ENCODE measurements at places on chromosomes 2 and 18. TPM values are rescaled to one million over a fixed set of nuclear protein-coding genes. Genes with fewer than 3 reads are reported as not detected.

- H3K27ac ChIP-seq = no peak overlapping the region
- H3K36me3 ChIP-seq = no peaks in the 10 kb centered on the region
- H3K27me3 ChIP-seq = no peaks in the 10 kb centered on the region
- H3K4me3 ChIP-seq = no peak overlapping the region
- no peak for DNase-seq
These were observed 176.0 kb downstream of the GFPT1 start for GRCh38 chr2:69211048-69211447.

DNA sequence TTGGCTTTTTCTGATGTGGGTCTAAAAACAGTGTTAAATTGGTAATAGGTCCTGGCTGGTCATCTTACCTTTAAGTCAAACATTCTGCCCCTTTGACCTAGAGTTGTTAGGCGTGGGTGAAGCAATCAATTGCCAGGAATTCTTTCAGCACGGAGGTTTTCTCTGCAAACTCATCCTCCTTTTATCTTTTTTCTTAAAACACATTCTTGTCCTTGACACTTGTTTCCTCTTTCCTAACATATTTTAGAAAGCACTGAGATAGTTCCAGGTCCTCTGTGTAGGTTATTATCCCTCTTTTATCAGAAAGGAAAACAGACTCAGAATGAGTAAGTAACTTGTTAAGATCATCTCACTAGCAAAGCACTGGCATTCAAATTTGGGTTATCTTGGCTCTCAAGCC is 18.6 kb upstream of the AP1S3 start:
- H3K4me1 ChIP-seq = no peaks in the 10 kb centered on the region
- DNase-seq = no peak
- no peaks in the 10 kb centered on the region for H3K27me3 ChIP-seq

- H3K27ac ChIP-seq = no peak overlapping the region
- no peaks in the 10 kb centered on the region for H3K27me3 ChIP-seq
- no peak for DNase-seq
- no peak overlapping the region for H3K4me3 ChIP-seq
These were observed 776.8 kb upstream of the SOX11 start for GRCh38 chr2:4915357-4915756.

DNA sequence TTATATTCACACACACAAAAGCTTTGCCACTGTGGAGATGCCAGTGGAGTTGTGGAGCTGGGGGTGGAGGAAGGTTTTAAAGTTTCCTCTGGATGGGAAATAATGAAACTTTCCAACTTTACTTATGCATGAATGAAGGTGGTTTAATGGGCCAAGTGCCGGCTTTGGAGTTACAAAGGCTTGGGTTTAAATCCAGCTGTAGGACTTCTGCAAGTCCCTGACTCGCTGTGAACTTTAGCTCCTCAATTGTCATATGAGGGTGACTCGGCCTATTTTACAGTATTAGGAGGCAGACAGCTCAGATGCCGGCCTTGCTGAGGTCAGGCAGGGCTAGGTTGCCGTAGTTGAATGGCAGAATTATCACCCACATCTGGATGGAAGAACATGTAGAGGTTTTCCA is 415.8 kb upstream of the TRIB2 start:
- H3K27ac ChIP-seq = no peak overlapping the region
- H3K36me3 ChIP-seq = no peaks in the 10 kb centered on the region
- no peak overlapping the region for H3K4me3 ChIP-seq
- no peaks in the 10 kb centered on the region for H3K27me3 ChIP-seq
- no peak for DNase-seq

TCF7L1 gene
- total RNA-seq = 17.7 TPM

CD226 gene
- 4.6 TPM for total RNA-seq

GRCh38 chr2:63792530-63792929 is 49.2 kb upstream of the UGP2 start:
- H3K4me1 ChIP-seq = no peaks in the 10 kb centered on the region
- H3K4me3 ChIP-seq = no peak overlapping the region
- no peak for DNase-seq
- no peaks in the 10 kb centered on the region for H3K27me3 ChIP-seq

DNA sequence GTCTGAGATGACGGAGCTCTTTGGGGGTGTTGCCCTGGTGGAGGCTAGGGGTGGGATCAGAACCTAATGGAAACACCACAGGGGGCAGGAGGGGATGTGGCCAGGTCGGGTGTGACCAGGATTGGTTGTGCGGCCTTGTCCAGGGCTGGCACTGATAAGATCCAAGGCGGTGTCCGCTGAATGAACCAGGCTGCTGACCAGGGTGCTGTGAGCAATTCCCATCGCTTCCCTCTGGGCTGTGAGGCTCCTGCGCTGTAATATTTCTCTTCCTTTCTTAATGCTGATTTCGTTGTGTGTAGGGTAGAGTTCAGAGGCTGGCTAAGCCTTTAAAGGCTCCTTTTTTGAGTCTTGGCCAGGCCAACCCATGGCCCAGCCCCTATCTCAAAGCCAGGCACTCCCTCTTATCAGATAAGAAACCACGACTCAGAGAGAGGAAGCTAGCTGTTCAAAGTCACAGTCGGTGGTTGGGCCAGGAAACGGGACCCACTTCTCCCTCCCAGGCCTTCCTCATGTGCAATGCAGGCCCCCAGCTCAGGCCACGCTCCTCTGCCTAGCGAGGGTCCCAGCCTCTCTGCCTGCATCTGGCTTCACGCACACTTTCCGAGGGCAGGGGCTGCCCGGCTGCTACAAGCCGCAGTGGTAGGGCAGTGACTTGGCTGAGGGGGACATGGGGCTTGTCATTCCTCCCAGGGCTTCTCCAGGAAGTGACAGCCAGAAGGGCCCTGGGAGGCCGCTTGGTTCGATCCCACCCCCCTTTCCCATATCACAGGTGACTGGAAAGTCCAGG is 26.0 kb upstream of the FOSL2 start:
- H3K27me3 ChIP-seq = no peaks in the 10 kb centered on the region
- H3K4me3 ChIP-seq = no peak overlapping the region
- H3K36me3 ChIP-seq = no peaks in the 10 kb centered on the region
- H3K4me1 ChIP-seq = no peaks in the 10 kb centered on the region
- H3K27ac ChIP-seq = no peak overlapping the region
- no peak for DNase-seq

- no peaks in the 10 kb centered on the region for H3K27me3 ChIP-seq
- DNase-seq = no peak
- H3K36me3 ChIP-seq = no peaks in the 10 kb centered on the region
- no peak overlapping the region for H3K27ac ChIP-seq
- H3K4me1 ChIP-seq = no peaks in the 10 kb centered on the region
These were observed 105.7 kb upstream of the ERBB4 start for GRCh38 chr2:212644195-212644837.

UGT1A3 gene
- not detected for total RNA-seq

GRCh38 chr2:41644936-41645335 is 402.9 kb upstream of the PKDCC start:
- no peaks in the 10 kb centered on the region for H3K36me3 ChIP-seq
- no peaks in the 10 kb centered on the region for H3K4me1 ChIP-seq
- H3K27ac ChIP-seq = no peak overlapping the region
- DNase-seq = no peak
- H3K27me3 ChIP-seq = no peaks in the 10 kb centered on the region

GRCh38 chr18:48263914-48264902 is 145.0 kb downstream of the ZBTB7C start:
- H3K36me3 ChIP-seq = no peaks in the 10 kb centered on the region
- no peak for DNase-seq
- no peaks in the 10 kb centered on the region for H3K27me3 ChIP-seq
- H3K4me3 ChIP-seq = no peak overlapping the region
- H3K4me1 ChIP-seq = no peaks in the 10 kb centered on the region

RGPD3 gene
- total RNA-seq = not detected

RAMP1 gene
- total RNA-seq = 8.6 TPM

SCN1A gene
- total RNA-seq = 18.0 TPM

DNA sequence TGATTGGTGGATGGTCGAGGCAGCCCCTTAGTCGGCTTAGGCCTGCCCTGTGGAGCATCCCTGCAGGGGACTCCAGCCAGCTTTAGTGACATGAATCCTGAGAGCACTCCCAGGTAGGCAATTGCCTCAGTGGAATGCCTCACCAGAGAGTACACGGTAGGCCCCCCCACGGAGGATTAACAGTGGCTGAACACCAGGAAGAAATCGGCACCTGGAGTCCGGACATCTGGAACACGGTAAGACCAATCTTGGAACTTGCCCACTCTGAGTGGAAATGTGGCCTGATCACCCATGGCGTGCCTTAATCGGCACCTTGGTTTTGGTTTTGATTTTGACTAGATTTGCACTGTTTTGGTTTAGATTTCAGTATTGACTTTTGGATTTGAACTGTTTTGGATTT is 326.2 kb upstream of the NCKAP5 start:
- H3K27me3 ChIP-seq = no peaks in the 10 kb centered on the region

DNA sequence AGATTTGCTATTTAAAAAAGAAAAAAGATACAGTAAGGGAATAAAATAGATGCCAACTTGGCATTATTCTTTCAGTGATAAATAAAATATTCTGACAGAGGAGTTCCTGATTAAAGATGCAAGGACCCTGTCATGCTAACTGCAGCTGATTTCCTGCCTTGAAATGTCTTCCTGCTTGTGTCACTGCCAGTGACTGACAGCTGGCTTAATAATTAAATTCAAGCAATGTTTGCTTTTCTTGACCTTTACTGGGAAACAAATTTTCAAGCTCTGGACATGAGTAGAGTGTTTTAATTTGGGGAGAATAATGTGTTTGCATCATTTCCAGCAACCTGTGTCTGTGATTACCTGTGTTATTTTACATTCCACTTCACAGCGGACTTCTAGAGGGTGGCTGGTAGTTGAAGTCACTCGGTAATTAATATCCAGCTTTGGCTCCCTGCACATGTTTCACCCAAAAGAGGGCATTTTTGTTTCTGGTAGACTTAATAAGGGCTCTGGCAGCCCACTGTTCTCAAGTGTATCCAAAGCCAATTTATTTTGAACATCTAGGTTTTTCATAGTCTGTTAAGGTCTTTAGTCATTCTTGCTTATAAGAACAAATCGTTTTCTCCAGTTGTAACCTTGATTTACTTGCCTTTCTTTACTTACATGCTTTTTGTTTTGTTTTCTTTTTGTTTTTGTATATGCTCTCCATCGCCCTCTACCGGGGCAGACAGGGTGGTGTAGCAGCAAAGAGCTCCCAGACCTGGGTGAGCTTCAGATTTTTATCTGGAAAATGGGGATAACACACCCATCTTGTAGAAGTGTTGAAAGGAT is 48.5 kb upstream of the PROKR1 start:
- no peaks in the 10 kb centered on the region for H3K27me3 ChIP-seq
- no peak overlapping the region for H3K27ac ChIP-seq
- no peak overlapping the region for H3K4me3 ChIP-seq
- no peaks in the 10 kb centered on the region for H3K36me3 ChIP-seq
- DNase-seq = no peak

DNA sequence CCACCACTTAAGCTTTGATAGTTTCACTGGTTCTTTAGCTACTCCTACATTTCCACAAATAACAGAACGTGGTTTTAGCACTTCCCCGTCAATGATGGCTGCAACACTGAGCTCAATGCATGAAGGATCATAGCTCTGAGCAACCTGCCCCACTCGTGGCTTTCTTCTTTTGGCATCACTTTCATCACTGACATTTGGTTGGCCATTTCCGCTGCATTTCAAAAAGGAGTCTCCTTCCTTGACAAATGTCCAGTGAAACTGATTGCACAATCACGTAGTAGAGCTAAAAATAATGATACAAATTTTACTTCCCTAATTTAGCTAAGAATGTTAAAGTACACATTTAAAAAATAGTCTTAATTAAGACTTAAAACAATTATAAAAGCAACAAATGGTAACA is 205.2 kb upstream of the HDAC4 start:
- DNase-seq = no peak
- no peak overlapping the region for H3K4me3 ChIP-seq
- no peaks in the 10 kb centered on the region for H3K4me1 ChIP-seq
- no peaks in the 10 kb centered on the region for H3K36me3 ChIP-seq

GRCh38 chr2:39419282-39420223 is 17.5 kb downstream of the MAP4K3 start:
- no peak for DNase-seq
- no peaks in the 10 kb centered on the region for H3K36me3 ChIP-seq
- no peak overlapping the region for H3K4me3 ChIP-seq
- no peaks in the 10 kb centered on the region for H3K27me3 ChIP-seq
- H3K27ac ChIP-seq = no peak overlapping the region

DNA sequence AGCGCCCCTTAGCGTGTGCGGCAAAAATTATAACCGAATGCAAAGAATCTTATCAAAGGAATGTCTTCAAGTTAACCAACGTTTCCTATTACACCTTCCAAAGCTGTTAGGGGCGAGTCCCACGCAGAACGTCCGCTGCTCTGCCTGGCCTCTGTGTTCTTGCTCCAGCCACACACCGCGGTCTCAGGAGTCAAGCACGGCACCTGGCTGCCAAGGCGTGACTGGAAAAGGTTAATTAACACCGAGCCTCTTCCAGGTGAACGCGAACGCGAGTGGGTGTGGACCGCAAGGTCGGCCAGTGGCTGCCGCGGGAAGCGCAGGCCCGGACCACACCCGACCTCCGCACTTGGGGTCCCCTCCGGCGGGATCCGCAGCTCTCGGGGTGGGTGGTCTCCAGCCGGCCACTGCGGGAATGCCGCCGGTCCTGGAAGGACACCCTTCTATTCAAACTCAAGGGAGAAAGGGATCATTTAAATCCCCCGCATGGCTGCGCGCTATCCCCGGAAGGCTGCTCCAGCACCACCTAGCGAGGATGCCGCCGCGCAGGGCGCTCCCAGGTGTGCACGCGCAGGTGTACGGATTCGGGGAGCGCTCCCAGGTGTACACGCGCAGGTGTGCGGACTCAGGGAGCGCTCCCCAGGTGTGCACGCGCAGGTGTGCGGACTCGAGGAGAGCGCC is 830 bp downstream of the CYB5A start:
- peaks cover 7% of the 10 kb centered on the region for H3K27me3 ChIP-seq
- H3K27ac ChIP-seq = peak overlapping the region; percentile 80
- no peaks in the 10 kb centered on the region for H3K4me1 ChIP-seq
- H3K4me3 ChIP-seq = peak overlapping the region; percentile 82
- DNase-seq = peak; percentile 86
- no peaks in the 10 kb centered on the region for H3K36me3 ChIP-seq

DNA sequence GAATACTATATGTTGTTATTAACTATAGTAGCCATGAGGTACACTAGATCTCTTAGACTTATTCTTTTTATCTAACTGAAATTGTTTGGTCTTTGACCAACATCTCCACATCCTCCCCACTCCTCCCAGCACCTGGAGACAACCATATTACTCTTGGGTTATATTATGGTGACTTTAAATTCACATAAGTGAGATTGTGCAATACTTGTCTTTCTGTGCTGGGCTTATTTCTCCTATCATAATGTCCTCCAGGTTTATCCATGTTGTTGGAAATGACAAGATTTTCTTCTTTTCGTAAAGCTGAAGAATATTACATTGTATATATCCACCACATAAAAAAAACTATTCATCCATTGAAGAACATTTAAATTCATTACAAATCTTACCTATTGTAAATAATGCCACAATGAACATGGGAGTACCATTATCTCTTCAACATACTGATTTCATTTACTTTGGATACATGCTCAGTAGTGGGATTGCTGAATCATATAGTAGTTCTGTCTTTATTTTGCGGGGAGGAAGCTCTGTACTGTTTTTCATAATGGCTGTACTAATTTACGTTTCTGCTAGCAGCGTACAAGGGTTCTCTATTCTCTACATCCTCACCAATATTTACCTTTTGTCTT is 159.2 kb upstream of the SCN7A start:
- DNase-seq = no peak
- H3K36me3 ChIP-seq = no peaks in the 10 kb centered on the region
- no peak overlapping the region for H3K27ac ChIP-seq

CENPA gene
- total RNA-seq = 0.99 TPM
